GM12892 (cell line): ENCODE measurements at places on chromosomes 5 and 9.

- peak; percentile 13 for DNase-seq
Observed at GRCh38 chr5:116947691-116948528, 373.3 kb upstream of the SEMA6A start.

DNA sequence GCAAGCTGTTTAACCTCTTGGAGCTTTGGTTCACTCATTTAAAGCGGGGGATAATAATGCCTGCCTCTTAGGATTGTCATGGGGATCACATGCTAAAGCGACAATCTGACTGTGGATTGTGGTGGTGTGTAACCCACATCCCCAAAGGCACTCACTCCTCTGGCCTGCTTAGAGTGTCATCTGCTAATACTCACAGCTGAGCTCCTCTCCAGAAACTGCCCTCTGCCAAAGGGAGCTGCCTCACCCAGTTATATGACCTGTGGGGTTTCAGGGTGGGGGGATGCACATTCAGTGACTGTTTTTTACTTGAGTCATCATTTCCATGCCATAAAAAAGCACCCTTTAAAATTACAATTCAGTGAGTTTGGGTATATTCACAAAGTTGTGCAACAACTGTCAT is 110.0 kb upstream of the SPOCK1 start:
- DNase-seq, result no peak

- no peak for DNase-seq
Observed at GRCh38 chr9:133455936-133456335, 3.8 kb upstream of the CACFD1 start.

GRCh38 chr9:124423591-124423990 is 8.3 kb upstream of the PSMB7 start:
- DNase-seq, result no peak

GRCh38 chr9:89553451-89554010 is 51.3 kb upstream of the GADD45G start:
- no peak for DNase-seq

GRCh38 chr5:151223447-151224264 is at the start of gene CCDC69:
Gene CCDC69 (minus strand): TSS chr5:151224092. CDS start chr5:151223970, 122 bp downstream.
- DNase-seq, result peak; percentile 82

GRCh38 chr5:76544268-76544926 is 78.8 kb downstream of the F2RL2 start:
- no peak for DNase-seq

DNA sequence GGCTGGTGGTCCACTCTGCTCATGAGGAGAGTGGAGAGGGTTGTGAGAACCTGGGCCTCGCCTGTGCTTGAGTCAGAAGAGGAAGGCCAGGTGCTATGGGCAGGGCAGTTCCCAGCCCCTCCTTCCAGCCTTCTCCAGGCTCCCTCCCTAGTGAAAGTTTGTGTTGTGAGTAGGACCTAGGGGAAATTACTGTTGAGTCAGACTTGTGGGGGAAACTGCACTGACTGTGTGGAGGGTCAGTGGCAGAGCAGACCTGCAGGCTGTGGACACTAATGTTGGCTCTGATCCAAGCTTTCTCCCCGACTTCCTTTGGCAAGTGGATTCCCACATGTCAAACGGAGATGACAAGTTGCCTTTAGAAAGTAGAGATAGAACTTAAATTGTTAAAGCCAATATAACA is 102.6 kb downstream of the ARHGAP26 start:
- no peak for DNase-seq

DNA sequence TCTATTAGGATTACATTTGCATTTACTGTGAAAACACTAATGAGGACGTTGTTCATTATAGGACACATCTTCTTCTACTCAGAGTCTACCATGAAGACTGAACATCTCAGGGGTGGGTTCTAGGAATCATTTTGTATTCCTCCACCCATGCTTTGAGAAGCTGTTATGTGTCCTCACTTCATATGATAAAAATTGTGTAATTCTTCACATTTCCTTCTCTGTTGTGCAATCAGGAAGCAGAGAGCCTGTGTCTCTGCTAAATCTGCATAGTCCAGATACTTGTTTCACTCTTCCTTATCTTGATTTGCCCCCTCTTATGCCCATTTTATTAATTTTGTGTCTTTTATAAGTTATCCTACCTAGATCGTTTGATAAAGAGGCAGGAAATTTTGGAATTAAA is 97.8 kb upstream of the IQGAP2 start:
- no peak for DNase-seq

GRCh38 chr9:134545215-134545542 is 96.4 kb upstream of the COL5A1 start:
- DNase-seq, result no peak

DNA sequence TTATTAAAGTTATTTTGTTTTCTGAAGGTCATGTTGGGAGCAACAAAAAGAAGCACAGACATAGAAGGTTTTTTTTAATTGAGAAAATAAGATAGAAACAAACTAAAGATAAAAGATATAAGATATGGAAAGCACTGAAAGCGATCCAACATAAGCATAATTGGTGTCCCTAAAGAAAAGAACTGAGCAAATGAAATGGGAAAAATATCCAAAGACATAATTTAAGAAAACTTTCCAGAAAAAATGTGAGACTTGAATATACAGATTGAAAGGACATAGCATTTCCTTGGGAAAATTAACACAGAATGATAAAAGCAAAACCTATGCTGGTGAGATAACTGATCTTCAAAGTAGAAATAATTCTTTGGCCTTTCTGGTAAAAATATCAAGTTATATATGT is 289.3 kb downstream of the KIAA0825 start:
- DNase-seq, result no peak

- DNase-seq, result no peak
Observed at GRCh38 chr5:28648108-28648507, 1609.7 kb upstream of the CDH9 start.

GRCh38 chr5:150560401-150561191 is 52.7 kb downstream of the NDST1 start:
- DNase-seq, result peak; percentile 60

GRCh38 chr5:40288800-40289485 is 390.8 kb upstream of the PTGER4 start:
- no peak for DNase-seq

GRCh38 chr9:9299134-9299533 is 1313.7 kb downstream of the PTPRD start:
- DNase-seq, result no peak

DNA sequence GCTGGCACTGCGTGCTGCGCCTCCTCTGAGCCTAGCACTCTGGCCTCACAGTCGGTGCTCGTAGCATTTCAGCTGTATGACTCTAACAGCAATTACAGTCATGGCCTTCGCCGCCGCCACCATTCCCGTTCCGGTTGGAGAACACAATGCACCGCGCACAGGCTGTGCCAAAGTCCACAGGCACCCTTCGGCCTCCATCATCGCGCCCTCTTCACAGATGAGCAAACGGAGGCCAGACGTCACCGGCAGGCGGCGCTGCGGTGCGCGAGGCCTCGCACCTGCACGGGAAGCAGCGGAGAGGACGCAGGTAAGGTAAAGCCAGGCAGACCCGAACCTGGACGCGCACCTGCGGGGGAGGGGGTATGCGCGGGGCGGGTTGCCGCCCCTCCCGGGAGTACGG is 128.9 kb downstream of the BARX1 start:
- DNase-seq, result no peak

DNA sequence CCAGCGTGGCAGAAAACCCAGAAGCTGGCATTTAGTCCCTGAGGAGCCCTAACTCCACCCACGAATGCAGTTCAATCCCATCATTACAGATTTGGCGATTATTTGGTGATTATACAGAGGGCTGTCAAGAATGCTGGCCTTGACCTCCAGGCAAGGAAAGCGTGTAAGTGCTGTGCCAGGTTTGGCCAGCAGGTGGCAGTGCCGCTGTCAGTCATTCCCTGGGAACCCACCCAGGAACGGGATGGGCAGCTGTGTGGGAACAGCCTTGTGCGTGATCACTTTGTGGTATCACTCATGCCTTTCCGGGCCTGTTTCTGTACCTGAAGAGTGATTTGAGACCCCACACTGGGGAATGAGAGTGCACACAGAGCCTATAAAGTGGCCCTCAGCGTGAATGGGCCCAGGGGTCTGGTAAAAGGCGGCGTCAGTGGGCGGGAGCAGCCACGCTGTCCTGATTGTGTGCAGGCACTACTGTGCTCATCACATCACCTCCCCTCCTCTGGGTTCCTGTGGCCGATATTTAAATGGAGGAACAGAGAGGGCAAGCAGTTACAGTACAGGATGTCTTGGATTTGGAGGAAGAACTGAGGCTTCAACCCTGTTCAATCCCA is 215.6 kb downstream of the ROR2 start:
- DNase-seq, result peak; percentile 58

GRCh38 chr5:170479484-170479883 is 24.3 kb upstream of the KCNIP1 start:
- no peak for DNase-seq

DNA sequence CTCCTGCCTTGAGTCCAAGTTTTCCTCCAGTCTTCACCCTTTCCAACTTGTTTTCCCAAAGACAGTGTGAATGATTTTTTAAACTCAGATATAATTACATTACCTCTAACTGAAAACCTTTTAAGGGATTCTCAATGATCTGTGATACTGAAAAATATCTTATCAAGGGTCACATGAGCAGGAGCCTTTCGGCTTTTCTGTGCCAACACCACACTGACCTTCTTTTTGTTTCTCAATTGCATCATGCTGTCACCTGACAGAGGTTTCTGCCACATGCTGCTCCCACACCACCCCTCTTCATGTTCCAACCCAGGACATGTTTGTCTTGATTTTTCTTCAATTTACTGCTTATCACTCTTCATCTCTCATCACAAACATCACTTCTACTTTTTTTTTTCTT is 820.0 kb downstream of the PRELID2 start:
- DNase-seq, result no peak

GRCh38 chr9:110807956-110808598 is 139.5 kb downstream of the MUSK start:
- no peak for DNase-seq

GRCh38 chr5:15679161-15679560 is 179.2 kb downstream of the FBXL7 start:
- DNase-seq, result no peak

DNA sequence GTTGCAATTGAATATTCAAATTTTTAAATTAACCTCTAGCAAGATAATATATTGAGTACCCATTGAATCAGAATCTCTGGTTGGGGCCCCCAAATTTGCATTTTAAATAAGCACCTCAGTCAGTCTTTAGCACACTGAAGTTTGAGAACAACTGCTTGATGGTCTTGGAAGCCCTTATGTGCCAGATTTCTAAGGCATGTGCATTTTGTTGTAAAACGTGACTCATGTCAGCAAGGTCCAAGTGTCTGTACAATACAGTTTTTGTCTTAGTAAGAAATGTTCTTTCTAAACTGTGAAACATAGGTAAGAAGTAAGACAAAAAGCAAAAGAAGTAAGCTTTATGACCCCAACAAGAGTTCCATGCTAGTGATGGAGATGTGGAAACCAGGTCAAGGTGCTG is 59.1 kb upstream of the PHF2 start:
- DNase-seq, result no peak

GRCh38 chr5:168263121-168263520 is 28.3 kb upstream of the WWC1 start:
- no peak for DNase-seq

GRCh38 chr5:160165137-160166068 is 46.2 kb upstream of the PWWP2A start:
- no peak for DNase-seq

- DNase-seq, result no peak
Observed at GRCh38 chr9:73596321-73596720, 444.7 kb downstream of the ANXA1 start.

DNA sequence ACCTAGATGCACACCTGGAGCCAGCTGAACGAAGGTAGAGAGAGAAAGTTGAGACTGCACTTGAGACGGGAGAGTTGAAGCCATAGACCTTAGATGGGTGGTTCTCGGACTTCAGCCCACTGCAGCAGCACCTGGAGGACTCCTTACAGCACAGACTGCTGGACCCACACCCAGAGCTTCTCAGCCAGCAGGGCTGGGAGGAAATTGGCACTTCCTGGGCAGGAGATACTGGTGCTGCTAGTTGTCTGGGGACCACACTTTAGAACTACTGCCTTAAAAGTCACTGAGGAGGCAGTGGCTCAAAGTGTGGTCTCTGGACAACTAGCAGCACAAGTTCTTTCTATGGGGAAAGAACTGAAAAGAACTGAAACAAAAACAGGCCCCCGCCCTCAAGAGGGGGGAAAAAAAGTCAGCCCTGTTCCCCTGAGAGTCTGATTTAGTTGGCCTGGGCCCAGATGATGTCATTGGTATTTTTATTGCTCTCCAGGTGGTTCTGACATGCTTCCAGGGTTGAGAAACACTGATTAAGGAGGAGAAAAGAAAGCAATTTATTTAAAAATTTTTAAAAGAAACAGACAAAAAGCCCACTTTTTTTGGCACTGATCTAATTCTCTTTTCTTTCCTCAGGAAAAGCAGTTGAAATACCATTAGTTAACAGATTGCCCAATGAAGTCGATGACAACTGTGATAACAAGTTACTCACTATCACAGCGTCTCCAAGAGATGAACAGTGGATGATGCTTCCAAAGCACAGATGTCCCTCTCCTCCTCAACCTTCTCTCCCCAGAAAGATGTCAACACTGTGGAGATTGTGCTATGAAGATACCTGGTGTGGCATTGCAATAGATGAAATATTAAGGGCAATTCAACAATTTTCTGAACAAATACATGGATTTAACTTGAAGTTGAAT is 73.6 kb upstream of the ADAMTS16 start:
- DNase-seq, result no peak

- DNase-seq, result no peak
Observed at GRCh38 chr9:114606597-114607207, 4.4 kb upstream of the TMEM268 start.

- no peak for DNase-seq
Observed at GRCh38 chr5:178502401-178503100, 87.6 kb downstream of the COL23A1 start.

- no peak for DNase-seq
Observed at GRCh38 chr5:111119856-111120255, 27.7 kb downstream of the WDR36 start.

DNA sequence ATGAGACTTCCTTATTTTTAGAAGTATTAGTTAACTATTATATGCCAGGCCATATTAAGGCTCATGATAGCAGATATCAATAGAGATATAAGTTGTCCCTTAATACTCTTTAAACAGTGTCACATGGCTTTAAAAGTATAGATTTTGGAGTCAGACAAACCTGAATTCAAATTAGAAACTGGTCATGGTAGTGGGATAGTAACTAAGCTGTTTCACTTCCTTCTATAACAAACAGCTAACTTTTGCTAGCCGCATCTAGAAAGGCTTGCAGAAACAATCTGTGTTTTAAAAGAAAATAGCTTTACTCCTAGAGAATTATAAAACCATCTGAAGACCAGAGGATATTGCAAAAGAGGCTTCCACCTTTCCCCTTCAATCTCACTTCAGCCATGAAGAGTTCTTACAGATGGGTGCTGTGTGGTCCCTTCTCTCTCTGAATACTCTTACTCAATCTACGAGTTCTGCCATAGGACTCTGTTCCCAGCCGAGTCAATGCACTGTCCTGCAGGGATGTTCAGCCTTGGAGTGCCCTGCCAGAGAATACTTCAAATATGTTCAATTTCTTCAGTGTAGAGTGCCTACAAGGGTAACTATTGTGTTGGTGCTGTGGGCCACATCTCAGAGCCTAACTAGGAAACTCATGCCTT is 810.2 kb downstream of the EFNA5 start:
- DNase-seq, result no peak

GRCh38 chr5:158538506-158539074 is 561.1 kb downstream of the EBF1 start:
- DNase-seq, result no peak
